A549 treated with DMSO at 1 μM for 4 hours (cell line): ENCODE measurements at places on chromosomes 12 and 14. TPM values are rescaled to one million over a fixed set of nuclear protein-coding genes. Genes with fewer than 3 reads are reported as not detected.

The CPNE6 gene
- not detected in 5 replicates for total RNA-seq

The CDCA3 gene
- total RNA-seq, result 76.1 to 88.0 TPM (median 79.3 TPM) in 5 replicates

The FITM1 gene
- 0.15 to 0.28 TPM (median 0.24 TPM) in 3 of 5 replicates, not detected in the others for total RNA-seq

The CBX5 gene
- total RNA-seq, result 24.2 to 34.7 TPM (median 30.7 TPM) in 5 replicates

The NT5DC3 gene
- 6.5 to 9.9 TPM (median 7.4 TPM) in 5 replicates for total RNA-seq

The TSPAN19 gene
- total RNA-seq, result not detected in 5 replicates

The CISTR gene
- total RNA-seq, result not detected in 5 replicates

The OVCH1 gene
- not detected in 5 replicates for total RNA-seq

The C12orf54 gene
- total RNA-seq, result not detected in 5 replicates

The NXPH4 gene
- total RNA-seq, result 4.6 to 6.2 TPM (median 5.0 TPM) in 5 replicates

The MEG3 gene
- total RNA-seq, result 51.9 to 85.3 TPM (median 73.9 TPM) in 5 replicates

The DCN gene
- total RNA-seq, result not detected in 5 replicates

The BMAL2 gene
- total RNA-seq, result 22.6 to 33.8 TPM (median 30.7 TPM) in 5 replicates

The NRIP2 gene
- not detected in 5 replicates for total RNA-seq

The BICDL1 gene
- 2.4 to 4.3 TPM (median 4.0 TPM) in 5 replicates for total RNA-seq

The CCDC175 gene
- total RNA-seq, result not detected in 5 replicates

The COX8C gene
- total RNA-seq, result not detected in 5 replicates

The TMEM30B gene
- 0.12 to 0.26 TPM (median 0.20 TPM) in 5 replicates for total RNA-seq
